ENCODE measurements at places on chromosomes 5 and 9.

- DNase-seq, result no peak
These were observed 108.3 kb downstream of the FAM174A start for GRCh38 chr5:100643473-100643872.

- DNase-seq, result no peak
These were observed 19.7 kb upstream of the SLC6A19 start for GRCh38 chr5:1181451-1182359.

GRCh38 chr5:159456722-159457465, 126.6 kb upstream of the IL12B start:
- no peak for DNase-seq

DNA sequence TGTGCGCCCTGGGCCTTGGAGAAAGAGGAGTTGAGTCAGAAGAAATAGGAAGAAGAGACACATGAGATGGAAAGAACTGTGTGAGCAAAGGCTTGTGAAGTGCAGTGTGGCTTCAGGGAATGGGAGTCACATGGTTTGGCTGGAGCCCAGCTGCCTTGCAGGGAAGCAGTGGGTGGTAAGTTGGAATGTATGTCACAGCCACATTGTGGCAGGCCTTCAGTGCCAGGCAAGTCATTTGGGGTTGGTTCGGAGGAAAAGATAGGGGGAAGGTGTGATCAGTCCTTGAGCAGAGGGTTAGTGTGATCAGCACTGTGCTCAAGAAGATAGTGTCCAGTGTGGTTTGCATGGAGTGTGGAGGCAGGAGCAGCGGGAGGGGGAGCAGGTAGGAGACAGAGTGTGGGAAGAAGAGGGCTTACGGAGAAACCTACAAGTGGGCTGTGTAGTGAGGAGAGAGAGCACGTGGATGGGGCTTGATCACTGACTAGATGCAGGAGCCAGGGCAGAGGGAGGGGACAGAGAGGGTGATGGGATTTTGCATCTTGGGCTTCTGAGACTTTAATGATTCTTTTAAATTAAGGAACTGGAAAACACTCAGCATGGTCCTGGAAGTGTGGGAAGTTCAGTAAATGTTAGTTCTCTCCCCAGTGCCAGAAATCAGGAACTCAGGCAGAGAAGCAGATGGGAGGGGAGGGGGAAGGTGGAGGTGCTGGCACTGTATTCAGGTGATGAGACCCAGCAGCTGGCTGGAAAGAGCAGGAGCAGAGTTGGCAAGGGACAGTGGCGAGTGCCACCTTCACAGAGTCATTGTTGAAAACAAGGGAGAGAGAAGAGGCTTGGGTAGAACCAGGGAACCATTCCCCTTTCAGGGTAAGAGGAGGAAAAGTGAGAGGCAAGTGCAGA, 46.6 kb downstream of the ARHGAP26 start:
- no peak for DNase-seq

DNA sequence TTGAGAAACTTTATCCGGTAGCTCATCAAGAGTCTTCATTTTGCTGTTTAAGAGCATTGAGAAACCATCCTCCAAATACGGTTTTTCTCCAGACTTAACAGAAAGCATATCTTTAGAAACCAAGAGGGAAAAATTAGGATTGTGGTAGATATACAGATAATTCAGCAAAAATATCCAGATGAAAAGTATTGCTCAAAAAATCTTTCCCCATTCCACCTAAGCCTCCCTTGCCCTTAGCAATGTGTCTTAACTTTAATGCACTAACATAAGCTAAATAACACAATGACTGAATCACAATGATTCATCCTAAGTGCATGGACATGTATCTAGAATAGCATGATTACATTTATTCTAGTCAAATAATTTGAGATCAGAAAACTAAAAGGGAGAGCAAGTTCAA, 130.3 kb upstream of the TARS1 start:
- no peak for DNase-seq

GRCh38 chr5:35134278-35135030, 86.7 kb upstream of the AGXT2 start:
- DNase-seq, result no peak

DNA sequence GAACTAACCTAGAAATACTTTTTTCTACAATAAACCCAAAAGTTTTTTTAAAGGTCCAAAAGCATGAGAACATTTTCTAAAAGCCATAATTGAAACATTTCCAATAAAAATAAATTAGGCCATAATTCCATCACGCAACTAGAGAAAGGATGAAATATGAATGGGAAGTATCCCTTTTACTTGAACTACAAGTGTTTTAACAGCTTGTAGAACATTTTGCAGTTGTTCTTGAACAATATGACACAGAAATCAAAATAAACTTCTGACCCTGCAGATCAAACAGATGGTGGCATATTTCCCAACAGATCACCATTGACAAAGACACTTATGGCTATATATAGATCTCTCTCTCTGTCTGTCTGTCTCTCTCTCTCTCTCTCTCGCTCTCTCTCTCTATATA, 624.4 kb downstream of the PSAT1 start:
- DNase-seq, result no peak

GRCh38 chr5:77952636-77953212, 176.6 kb upstream of the TBCA start:
- no peak for DNase-seq

DNA sequence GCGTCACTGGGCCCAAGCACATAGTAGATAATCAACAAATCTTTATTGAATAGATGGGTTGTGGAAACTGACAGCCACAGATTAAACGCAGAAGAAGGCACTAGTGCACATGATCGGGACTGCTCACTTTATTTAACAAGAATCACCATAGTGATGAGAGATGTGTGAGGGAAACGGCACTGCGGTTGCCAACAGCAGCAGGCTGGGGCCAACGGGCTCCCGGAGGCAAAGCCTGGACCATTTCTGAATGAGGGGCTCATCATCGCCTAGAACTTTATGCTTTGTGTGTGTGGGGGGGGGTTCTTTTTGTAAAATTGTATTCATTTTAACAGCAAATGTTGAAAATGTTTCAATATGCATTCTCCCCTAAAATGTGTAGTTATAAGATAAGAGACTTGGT, 61.9 kb upstream of the RUFY1 start:
- no peak for DNase-seq

DNA sequence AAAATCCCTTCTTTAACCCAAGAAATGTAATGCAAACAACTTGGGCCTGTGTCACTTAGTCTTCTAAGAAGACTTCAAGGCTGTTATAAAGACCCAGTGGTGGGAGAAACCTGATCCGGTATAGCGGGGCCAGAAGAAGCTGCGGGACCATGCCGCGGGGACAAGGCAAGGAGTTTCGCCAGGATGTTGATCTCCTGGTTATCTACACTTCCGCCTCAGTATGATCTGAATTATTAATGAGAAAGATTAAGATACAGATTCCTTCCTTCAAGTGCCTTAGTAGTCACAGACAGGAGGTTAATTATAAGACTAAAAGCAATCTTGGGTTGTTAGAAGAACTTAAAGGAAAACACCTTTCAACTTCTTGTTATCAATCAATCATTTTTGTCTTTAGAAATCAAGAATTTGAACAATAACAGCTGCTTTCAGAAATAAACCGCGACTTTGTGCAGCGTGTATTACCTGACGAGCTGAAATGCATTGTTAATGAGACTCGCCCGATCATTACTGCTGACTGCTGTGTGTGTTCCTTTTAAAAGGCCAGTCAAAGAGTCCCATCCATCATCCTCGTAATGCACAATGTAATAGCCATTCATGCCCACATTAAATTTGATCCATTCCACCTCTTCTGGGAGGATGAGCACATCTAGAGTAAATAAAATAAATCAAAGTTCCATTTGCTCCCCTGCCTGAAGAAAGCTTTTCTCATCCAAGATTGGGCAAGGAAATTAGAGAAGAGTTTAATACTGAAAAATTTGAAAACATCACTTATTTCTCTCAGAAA, 22.2 kb downstream of the ERAP1 start:
- DNase-seq, result no peak

- DNase-seq, result no peak
These were observed 25.8 kb upstream of the CARNMT1 start for GRCh38 chr9:75053869-75054268.

- DNase-seq, result no peak
These were observed 19.2 kb upstream of the TXNDC8 start for GRCh38 chr9:110356639-110357395.

DNA sequence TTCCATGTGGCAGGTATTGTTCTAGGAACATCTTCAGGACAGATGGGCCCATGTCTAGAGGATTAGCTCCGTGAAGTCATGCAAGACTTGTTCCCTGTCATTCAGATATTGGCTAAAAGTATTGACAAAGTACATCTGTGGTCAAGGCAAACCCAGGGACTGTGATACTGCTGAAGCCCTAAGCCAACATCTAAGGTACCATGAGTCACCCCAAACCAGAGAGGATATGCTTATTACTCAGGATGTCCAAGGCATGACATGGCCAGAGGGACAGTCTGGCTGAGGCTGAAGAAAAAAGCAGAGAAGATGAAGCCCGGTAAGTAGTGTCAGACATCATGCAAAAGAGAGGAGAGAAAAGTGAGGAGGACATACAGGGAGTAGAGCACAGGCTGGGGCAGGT, 31.0 kb downstream of the HMHB1 start:
- no peak for DNase-seq

GRCh38 chr5:41686191-41686590, 175.8 kb upstream of the PLCXD3 start:
- no peak for DNase-seq

GRCh38 chr9:134546246-134546731, 95.3 kb upstream of the COL5A1 start:
- DNase-seq, result no peak

DNA sequence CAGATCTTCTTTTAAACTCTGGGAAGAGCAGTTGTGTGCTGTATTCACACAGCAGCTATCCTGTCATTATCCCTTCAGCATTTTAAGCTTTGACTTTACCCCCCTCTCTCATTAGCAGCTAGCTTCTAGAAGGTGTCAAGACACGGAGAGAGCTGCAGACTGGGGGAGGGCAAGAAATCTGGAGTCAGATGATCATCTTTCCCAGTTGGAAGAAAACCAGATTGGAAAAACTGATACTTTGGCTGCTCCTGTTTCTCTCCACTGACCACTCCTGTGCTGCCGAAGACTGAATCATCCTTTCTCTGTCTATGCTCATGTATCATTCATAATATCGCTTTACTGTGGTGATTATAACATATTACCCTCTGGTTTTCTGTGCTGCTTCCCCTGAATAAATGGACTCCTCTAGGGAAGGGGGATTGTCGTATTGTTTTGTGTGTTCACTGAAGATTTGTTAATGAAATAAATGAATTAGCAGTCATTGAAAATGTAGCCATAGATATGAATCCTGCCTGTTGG, 75.1 kb downstream of the SH3GL2 start:
- DNase-seq, result no peak

DNA sequence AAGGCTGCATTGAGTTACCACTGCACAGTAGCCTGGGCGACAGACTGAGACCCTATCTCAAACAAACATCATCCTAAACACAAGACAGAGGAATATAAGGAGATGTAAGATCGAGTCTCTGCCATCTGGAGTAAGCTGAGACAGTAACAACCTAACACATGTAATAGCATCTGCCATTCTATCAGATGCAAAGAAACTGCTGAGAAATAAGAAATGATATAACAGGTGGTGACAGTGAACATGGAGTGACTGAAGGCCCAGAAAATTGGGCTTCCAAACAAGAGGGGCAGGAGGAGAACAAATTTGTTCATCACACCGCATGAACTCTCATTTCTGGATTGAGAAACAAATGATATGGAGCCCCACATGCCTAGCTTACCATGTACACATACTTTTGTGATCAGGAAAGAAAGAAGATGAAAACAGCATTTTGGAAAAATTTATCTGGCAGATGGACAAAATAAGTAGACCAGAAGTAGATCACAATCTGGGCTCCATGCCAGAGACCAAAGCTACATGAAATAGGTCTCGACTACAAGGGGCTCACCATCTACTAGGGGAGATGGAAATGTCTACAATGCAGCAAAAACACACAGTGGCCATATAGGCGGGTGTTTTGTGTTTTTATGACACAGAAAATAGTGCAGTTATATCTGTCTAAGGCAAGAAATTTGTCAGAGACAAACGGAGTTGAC, 45.5 kb downstream of the ECPAS start:
- DNase-seq, result no peak

DNA sequence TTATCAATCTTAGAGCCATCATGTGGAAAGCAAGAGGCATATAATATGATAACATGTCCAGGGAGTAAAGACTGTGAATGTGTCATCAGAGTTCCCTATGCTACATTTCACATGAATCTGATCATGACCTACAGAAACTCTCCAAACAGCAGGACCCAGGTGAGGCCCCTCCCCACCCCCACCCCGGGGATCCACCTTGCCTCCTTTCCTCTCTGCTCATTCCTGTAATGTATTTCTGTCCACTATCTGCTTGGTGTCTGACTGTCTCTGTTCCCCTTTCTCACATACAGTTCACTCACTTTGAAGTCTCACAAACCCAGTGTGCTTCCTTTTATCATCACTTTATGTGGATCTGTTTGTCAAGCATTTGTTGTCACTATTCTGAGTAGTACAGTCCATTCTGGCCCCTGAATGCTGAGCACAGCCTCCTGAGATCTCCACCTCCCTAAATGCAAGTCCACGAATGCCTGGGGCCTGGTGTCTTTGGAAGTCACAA, 76.4 kb upstream of the SMARCA2 start:
- no peak for DNase-seq
